Type B pancreatic cell (in vitro differentiated cells): ENCODE measurements at places on chromosomes 1 and 21.
A peak's percentile ranks its signal among the peaks of the same experiment; 100 is the strongest.

- H3K27ac ChIP-seq: no peak overlapping the region
- DNase-seq: peak; percentile 63
- no peak overlapping the region for H3K4me3 ChIP-seq
- no peaks in the 10 kb centered on the region for H3K36me3 ChIP-seq
- peaks cover 12% of the 10 kb centered on the region for H3K27me3 ChIP-seq
These were observed 240.8 kb downstream of the TRABD2B start for GRCh38 chr1:47756411-47756810.

DNA sequence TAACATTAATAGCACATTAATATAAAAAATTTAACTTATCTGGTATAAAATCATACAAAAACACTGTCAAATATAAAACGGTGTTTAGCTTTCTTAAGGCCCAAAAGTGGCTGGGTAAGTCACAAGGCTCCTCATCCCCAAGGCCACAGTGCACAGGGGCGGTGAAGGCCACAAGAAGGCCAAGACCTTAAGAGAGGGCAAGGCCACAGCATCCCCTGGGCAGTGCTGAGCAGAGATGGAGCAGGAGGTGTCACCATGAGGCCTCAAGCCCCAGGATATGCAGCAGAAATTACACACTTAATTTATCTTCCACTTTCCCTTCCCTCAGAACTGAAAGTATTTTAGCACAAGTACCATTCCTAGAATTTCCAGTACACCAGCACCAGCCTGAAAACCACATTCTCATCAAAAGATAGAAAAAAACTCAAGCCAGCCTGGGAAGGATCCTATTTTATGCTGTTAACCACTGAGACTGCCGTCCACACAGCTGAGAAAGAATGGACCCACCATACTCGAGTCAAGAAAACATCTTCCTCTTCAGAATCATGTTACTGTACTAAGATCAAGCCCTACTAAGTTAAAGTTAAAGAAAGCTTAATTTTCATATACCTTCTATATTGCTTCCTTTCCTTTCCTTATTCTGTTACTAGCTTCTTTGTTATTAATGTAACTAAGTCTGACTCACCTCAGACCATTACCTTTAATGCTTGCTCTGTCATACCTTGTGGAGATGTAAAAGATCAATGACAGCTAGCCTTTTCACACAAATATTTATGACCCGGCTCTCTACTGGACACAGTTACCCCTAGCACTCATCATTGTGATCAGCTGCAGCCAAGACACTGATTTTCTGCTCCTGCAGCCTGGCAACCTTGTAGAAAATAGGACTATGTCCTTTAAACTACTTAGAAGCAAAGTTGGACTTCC, 26.4 kb upstream of the FMO1 start:
- peak overlapping the region; percentile 19 for H3K27ac ChIP-seq
- no peaks in the 10 kb centered on the region for H3K27me3 ChIP-seq
- peaks cover 43% of the 10 kb centered on the region for H3K4me1 ChIP-seq
- no peak for DNase-seq
- no peaks in the 10 kb centered on the region for H3K36me3 ChIP-seq
- H3K4me3 ChIP-seq: peak overlapping the region; percentile 37

DNA sequence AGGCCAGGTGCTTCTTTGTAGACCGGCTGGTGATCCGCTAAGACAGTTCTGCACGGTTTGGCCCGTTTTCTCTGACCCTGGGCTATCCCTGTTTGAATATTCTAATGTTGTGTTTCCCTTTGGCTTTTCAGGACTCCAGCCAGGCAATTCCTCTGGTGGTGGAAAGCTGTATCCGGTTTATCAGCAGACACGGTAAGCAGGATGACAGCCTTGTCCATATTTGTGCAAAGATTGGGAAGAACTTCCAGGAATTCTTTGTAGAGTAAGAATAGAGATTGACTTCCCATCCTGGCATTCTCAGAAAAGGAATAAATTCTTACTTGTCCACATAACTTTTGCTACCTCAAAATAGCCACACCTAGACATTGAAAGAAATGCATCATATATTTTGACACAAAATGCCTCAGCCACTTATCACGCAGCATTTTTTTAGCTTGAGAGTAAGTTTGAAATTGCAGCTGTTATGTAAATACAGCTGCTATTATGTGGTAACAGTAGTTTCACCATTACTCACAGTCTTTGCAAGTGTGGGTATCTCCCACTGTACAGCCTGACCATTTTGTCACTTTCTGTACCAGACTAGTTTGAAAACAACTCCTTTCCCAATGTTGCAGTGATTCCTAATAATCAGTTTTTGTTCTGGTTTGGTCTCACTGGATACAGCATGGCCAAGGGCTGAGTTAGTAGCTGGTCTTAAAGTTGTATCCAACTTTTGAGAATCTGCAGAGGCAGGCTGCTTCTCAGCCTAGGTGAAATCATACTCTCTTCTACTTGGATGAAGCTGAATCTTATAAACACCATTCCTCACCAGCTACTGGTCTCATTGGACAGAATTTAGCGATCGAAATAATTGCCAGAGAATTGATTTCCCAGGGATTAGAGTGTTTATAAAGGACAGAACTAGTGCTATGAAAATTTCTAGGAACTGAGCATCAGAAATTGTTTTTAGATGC, 40.0 kb upstream of the IKBKE start:
- no peak for DNase-seq

GRCh38 chr1:114982251-114982650, 47.4 kb upstream of the TSHB start:
- H3K36me3 ChIP-seq: no peaks in the 10 kb centered on the region
- H3K4me3 ChIP-seq: no peak overlapping the region
- no peaks in the 10 kb centered on the region for H3K27me3 ChIP-seq

DNA sequence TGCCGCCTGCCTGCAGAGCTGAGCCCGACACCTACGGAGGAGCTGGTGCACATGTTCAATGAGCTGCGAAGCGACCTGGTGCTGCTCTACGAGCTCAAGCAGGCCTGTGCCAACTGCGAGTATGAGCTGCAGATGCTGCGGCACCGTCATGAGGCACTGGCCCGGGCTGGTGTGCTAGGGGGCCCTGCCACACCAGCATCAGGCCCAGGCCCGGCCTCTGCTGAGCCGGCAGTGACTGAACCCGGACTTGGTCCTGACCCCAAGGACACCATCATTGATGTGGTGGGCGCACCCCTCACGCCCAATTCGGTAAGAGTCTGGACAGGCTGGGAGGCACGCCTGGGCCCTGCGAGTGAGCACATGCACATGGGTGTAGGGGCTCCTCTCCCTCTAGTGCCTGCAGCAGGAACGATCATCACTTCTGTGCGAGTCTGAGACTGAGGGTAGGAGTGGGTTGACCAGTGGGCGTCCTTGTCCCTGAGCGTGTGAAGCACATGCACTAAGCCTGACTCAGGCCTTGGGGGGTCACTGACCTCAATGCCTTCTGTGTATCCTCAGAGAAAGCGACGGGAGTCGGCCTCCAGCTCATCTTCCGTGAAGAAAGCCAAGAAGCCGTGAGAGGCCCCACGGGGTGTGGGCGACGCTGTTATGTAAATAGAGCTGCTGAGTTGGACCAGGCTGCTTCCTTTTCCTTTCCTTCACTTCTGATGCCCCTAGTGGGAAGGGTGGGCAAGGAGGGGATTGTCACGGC, 6.9 kb downstream of the DMAP1 start:
- H3K27me3 ChIP-seq: no peaks in the 10 kb centered on the region
- no peak overlapping the region for H3K27ac ChIP-seq
- no peak for DNase-seq
